Lung (tissue), 17 donors: ENCODE measurements at places on chromosomes 6 and 20.
A peak's percentile ranks its signal among the peaks of the same experiment; 100 is the strongest.

- DNase-seq, result no peak
Measured at GRCh38 chr6:138500045-138500665, 861 bp upstream of the NHSL1 start.

DNA sequence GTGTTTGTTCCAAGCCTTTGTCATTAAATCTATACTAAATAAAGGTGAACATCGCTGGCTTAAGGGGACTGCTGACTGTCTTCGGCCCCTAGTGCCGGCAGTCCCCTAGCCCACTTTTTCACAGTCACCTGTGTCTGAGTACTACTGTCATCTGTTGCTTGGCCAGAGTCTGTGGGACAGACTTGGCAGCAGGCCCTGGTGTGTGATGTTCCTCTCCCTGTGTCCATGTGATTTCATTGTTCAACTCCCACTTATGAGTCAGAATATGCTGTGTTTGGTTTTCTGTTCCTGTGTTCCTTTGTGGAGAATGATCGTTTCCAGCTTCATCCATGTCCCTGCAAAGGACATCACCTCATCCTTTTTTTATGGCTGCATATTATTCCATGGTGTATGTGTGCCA, 133.4 kb downstream of the HAO1 start:
- DNase-seq, result no peak

DNA sequence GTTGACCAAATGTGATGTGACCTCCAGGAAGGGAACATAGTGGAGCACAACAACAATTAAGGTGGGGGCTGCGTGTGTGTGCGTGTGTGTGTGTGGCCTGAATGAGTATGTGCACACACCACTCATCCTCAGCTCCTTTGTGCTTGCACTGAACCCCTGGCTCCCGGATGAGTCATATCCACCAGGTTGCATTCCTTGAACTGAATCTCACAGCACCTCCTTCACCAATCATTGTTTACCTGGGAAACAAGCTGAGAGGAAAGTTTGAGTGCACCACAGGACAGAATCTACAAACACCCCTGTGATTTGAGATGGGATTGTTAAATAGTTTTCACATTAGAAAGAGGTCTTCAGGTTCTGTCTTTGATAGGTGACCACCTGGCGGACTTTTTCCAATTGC, 33.7 kb upstream of the GPR6 start:
- no peak for DNase-seq

DNA sequence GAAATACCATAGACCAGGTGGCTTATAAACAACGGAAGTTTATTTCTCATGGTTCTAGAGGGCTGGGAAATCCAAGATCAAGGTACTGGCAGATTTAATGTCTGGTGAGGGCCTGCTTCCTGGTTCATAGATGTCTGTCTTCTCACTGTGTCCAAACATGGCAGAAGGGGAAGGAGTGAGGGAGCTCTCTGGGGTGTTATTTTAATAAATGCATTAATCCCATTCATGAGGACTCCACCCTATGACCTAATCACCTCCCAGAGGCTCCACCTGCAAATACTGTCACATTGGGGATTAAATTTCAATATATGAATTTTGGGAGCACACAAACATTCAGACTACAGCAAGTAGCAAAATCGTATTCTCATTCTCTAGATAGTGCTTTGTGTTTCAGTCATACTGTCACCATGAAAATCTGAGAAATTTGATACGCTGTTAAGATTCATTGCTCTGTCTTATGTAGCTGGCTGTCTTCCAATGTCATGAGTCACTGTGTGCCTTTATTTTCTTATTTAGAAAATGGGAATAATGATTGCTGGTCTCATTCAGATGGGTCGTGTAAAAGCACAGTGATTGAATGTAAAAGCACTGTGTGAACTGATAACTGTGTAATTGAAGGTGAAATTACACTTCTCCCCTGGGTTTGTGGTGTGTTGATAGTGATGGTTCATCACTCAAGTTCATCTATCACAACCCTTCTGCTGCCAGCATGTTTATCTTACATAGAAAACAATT, 8.9 kb upstream of the ERVFRD-1 start:
- no peak for DNase-seq

DNA sequence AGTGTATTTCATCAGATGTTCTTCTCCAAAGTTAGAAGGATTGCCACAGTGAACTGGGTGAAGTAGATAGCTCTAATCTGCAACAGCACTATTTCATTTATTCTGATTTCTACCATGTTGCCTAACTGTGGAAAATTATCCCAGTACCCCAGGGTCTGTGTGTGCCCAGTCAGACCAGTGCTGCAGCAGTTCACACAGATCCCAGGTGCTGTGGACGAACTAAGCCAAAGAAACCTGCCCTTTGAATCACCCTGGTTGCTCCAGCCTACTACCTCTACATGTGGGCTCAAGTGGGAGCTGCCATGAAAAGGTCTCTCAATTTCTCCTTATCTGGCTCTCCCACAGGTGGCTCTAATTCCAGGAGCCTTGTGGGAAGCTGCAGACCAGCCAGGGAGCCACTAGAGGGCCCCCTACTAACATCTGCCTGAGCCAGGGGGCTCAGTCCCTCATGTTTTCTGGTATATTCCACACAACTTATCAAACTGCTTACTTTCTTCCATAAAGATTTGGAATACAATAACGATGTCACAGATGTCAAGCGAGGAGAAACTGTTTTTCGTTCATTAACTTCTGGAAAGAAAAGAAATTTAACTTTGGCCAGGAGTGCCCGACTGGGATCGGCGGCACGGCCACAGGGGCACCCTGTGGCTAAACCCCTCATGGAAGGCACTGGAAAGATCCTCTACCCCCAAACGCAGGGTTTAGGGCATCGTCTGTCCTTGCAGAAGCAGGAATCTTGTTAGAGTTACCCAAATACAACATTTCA, 31.6 kb upstream of the LY86 start:
- peak; percentile 43 for DNase-seq

GRCh38 chr20:1493536-1493935, 2.3 kb upstream of the SIRPB2 start:
- no peak for DNase-seq

GRCh38 chr6:30703011-30703410, 12.2 kb upstream of the NRM start:
- no peak for DNase-seq

DNA sequence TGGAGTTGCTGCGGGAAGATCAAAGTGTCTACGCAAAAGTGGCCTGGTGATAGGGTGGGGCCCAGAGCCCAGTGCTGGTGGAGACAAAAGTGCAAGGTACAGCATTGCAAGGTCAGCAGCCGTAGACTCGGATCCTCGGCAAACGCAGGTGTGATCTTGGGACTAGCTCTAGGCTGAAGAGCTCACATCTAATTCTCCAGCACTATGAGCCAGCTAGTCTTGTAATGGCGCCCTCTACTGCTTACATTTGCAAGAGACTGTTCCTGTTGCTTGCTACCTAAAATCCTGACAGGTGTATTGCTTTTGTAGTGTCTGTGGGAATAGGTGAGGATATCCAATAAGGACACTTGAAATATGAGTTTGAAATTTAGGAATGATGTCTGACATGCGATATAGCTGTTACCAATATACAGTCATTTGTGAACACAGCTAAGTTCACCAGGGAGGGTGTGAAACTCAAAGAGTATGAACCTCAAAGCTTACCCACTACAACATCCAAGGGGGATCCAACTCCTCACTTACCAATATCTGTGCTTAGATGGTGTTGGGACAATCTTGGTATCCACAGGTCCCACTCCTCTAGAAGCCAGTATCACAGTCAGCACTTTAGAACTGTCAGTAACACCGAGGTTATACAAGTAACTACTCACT, 58.4 kb downstream of the PDE7B start:
- peak; percentile 38 for DNase-seq

GRCh38 chr6:44661221-44662008, 273.9 kb downstream of the CDC5L start:
- no peak for DNase-seq

- no peak for DNase-seq
Measured at GRCh38 chr6:26163427-26164119, 76.3 kb downstream of the HFE start.

GRCh38 chr20:13297147-13297899, 76.2 kb downstream of the ISM1 start:
- DNase-seq, result no peak

DNA sequence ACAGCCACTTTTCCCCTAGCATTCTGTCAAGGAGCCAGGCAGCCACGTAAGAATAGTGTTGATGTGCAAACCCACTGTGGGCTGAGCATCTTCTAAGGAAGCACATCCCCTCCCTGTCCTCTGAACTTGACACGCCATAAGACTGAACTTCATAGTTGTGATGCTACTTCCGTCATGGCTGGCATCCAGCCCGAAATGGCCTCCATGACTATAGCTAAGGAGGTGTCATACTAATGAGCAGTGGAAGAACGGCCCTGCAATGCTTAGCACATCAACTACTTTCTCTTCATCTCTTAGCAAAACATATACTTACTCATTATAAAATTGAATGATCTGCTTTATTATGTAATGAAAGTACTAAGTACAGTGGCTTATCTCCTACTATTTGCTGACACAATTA, 110.2 kb downstream of the GJA10 start:
- no peak for DNase-seq

- DNase-seq, result no peak
Measured at GRCh38 chr20:1330075-1330830, 1.3 kb upstream of the SDCBP2 start.

GRCh38 chr6:139879823-139880356, 505.4 kb upstream of the CITED2 start:
- DNase-seq, result no peak

DNA sequence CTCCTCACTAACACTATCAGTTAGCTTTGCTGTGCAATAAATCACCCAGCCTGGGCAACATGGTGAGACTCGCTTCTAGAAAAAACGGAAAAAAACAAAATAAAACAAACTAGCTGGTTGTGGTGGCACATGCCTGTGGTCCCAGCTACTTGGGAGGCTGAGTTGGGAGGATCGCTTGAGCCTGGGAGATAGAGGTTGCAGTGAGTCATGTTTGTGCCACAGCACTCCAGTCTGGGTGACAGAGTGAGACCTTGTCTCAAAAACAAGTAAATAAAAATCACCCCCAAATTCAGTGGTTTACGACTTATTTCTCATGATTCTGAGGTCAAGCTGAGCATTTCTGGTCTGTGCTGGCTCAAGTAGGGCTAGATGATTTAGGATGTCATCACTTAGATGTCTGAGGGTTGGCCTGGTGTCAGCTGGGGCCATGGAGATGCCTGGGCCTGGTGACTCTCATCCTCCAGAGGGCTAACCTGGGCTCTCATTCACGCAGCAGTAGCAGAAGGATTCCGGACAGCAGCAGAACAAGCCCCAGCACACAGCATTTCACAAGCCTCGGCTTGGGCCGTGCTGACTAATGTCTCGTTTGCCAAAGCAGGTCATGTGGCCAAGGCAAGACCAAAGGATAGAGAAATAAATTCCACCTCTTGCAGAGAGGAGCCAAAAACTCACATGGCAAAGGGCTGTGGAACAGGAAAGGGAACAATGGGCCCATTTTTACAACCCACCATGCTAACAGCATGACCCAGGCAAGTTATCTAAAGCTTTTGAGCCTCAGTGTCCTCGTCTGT, 32.5 kb downstream of the MGME1 start:
- no peak for DNase-seq

DNA sequence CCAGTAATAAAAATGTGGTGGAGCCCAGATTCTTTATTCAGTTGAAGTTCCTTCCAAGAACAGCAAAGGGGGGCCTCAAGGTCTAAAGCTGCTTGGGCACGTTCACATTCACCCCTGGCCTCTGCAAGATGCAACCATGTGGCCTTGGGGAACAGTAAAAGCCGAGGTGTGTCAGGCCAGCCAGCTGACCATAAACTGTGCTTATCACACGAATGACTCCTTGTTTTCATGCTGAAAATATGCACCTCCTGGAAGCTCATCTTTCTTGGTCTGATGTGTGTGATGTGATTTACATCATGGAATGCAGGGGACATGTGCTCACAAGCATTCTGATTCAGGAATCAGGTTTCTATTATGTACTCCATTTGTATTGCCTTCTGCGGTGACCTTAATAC, 211.6 kb upstream of the MARCKS start:
- no peak for DNase-seq

- DNase-seq, result no peak
Measured at GRCh38 chr6:159214281-159214680, 45.1 kb downstream of the FNDC1 start.

DNA sequence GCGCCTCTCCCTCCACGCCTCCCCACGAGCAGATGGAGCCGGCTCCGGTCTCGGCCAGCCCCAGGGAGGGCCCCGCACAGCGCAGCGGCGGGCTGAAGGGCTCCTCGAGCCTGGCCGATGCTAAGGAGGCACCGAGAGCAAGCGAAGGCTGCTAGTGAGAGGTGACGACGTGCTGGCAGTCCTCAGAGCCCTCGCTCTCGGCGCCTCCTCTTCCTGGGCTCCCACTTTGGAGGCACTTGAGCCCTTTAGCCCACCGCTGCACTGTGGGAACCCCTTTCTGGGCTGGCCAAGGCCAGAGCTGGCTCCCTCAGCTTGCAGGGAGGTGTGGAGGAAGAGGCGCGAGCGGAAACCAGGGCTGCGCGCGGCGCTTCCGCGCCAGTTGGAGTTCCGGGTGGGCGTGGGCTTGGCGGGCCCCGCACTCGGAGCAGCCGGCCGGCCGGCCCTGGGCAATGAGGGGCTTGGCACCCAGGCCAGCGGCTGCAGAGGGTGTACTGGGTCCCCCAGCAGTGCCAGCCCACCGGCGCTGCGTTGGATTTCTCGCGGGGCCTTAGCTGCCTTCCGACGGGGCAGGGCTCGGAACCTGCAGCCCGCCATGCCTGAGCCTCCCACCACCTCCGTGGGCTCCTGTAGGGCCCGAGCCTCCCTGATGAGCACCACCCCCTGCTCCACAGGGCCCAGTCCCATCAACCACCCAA, 2.5 kb upstream of the TMEM14C start:
- peak; percentile 67 for DNase-seq
